Activated T-helper 17 cell treated with anti-CD3 and anti-CD28 coated beads, Interleukin-2, amount 50 U/mL, for 72 hours (primary cell): ENCODE measurements at places on chromosomes 7 and 10. TPM values are rescaled to one million over a fixed set of nuclear protein-coding genes. Genes with fewer than 3 reads are reported as not detected.

Gene FBXW4
- total RNA-seq = 41.6 TPM

GRCh38 chr7:151273651-151274390 is 25.3 kb upstream of the SMARCD3 start:
- no peak for ATAC-seq

DNA sequence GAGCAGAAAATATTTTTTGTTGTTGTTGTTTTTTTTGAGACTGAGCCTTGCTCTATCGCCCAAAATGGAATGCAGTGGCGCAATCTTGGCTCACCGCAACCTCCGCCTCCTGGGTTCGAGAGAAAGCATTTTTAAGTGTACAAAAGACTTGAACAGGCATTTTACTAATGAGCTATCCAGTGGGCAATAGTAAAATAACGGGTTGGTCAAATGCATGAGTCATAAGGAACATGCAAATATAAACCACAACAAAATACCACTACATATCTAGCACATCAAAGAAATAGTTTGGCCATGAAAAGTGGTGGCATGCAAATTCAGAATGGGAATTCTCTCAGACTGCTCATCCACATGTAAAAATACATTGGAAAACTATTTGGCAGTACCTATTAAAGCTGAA is 71.7 kb upstream of the TMEM106B start:
- ATAC-seq = no peak

- ATAC-seq = no peak
These were observed 270.6 kb upstream of the MAGI2 start for GRCh38 chr7:79723833-79724618.

- no peak for ATAC-seq
These were observed 181.7 kb downstream of the LRMDA start for GRCh38 chr10:75612904-75613684.

Gene AKR1D1
- not detected for total RNA-seq

- ATAC-seq = no peak
These were observed 2.0 kb upstream of the AKR1B15 start for GRCh38 chr7:134546955-134547354.

Gene CHST3
- not detected for total RNA-seq

DNA sequence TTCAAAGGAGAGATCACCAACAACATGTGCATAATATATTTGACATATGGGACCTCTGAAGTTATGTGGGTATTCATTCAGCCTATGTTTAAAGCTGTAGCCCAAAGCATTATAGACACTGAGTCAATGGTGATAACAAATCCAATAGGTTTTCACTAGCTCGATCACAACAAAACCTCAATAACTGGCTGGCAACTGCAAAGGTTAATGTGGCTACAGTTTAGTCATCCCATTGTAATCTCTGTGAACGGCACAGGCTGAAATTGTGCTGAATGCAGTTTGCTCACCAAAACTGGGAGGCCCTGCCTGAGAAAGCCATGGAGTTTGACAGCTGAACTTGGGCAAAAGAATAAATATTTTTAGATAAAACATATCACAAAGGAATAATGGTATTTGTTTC is 152.4 kb upstream of the ADO start:
- peak; percentile 63 for ATAC-seq

Gene HMX2
- total RNA-seq = 0.19 TPM

DNA sequence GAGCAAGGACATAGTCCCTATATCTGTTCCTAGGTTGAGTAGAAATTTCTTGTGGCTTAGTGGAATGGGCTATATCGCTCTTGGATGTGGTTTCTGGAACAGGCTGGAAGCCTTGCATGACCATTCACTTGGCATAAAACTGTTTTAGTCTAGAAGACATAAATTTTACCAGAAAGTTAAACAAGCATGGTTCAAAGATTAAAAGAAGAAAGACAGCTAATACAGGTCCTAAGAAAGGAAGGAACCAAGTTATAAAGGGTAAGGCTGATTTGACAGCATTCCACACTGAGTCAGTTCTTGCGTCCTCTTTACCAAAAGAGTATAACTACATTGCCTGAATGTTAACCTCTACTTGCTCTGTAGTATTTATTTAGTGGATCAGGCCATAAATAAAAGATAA is 724.2 kb downstream of the SORCS1 start:
- no peak for ATAC-seq

- peak; percentile 53 for ATAC-seq
These were observed 9.6 kb downstream of the ITGB1 start for GRCh38 chr10:32948451-32948850.

- ATAC-seq = no peak
These were observed 141.4 kb upstream of the BET1 start for GRCh38 chr7:94145602-94146001.

Gene SPDYE11
- total RNA-seq = not detected

GRCh38 chr7:140617081-140617480 is 23.5 kb downstream of the DENND2A start:
- no peak for ATAC-seq

- no peak for ATAC-seq
These were observed 34.1 kb downstream of the SH2B2 start for GRCh38 chr7:102320601-102321350.

DNA sequence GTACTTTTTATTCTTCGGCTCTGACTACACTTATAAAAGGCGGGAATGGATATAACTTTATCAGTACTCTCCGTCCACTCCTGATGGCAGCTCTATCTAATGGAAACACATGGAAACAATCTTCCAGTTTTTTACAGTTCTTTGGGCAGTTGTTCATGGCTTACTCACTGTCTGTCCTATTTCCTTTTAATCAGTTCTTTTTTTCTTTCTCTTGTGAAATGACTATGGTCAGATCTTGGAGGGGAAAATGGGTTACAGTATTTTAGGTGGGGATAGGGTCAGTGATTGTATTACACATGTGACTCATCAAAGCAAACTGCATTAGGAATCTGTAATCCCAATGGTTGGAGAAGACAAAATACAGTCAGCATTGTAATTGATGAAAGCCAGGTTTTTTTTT is 112.4 kb downstream of the BICC1 start:
- ATAC-seq = no peak

Gene ACTL6B
- total RNA-seq = not detected

- ATAC-seq = no peak
These were observed 130.7 kb downstream of the NRF1 start for GRCh38 chr7:129742256-129742655.

DNA sequence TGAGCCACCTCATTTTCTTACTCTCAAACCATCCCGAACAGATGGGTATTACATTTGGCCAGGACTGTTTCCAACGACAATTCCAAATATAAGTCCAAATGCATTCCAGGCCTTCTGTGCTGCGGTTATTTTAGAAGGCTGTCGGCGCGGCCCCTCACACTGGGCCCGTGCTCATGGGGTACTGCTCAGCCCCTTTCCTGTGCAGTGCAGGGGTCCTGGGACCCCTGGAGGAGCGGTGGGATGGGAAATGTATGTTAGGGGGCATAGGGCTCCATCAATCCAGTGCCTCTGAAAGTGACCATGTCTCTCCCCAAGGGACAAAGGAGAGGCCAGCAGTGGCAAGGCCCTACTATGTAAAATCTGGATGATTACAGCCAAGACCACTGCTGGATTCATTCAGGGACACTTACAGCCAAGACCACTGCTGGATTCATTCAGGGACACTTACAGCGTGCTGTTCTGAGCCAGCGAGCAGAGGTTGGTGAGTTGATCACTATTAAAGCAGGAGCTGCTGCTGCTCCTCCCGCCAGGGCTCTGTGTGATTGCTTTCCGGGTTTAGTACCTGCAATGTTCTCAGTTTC is 66.3 kb downstream of the CHST15 start:
- no peak for ATAC-seq

DNA sequence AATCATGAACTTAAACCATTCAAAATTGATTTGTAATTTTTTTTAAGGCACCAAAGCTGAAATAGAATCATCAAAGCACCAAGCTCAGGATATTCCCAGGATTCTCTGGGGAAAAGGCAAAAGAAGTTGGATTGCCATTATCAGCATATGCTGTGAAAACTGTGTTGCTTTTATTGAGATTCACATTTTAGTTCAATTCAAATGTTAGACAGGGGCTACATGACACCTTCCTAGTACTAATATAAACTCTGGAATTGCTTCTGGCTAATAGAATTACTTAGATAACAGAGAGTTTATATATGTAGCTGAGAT is 4.3 kb upstream of the NDST2 start:
- ATAC-seq = no peak

Gene GRM3
- not detected for total RNA-seq

Gene AQP1
- total RNA-seq = not detected

DNA sequence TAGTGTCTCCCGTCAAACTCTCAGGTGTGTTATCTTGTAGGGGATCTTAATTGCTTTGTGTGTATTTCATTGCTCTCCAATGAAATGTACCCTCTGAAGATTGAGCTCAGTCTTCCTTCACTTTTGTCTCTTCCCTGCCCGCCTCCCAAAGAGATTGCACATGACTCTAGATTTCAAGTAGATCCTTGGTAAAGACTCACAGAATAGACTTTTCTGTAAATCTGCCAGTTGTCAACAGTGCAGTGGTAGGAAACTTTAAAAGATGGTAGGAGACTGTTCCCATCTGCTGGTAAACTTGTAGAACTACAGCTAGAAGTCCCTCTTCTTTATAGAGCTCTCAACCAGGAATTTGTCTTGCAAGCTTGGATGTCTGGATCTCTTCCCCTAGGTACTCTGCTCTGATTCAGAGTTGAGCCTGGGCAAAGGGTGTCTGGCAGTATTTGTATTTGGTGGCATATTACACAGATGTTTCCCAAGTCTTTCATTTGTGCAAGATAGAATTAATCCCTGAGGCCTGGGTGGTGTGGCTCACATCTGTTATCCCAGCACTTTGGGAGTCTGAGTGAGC is 9.6 kb downstream of the CCL26 start:
- ATAC-seq = peak; percentile 73
